Nasal cavity respiratory epithelium epithelial cell of viscerocranial mucosa (primary cell): ENCODE measurements at places on chromosomes 1 and 21. TPM values are rescaled to one million over a fixed set of nuclear protein-coding genes. Genes with fewer than 3 reads are reported as not detected.

FAAH gene
- 7.2 and 11.7 TPM in 2 replicates for total RNA-seq

FCRLA gene
- under 0.01 and 0.28 TPM in 2 replicates for total RNA-seq

USH2A gene
- not detected in 2 replicates for total RNA-seq

SLC45A1 gene
- 0.07 TPM in 1 of 2 replicates, not detected in the other for total RNA-seq

GBP5 gene
- 0.34 and 1.1 TPM in 2 replicates for total RNA-seq

SLC35F3 gene
- 1.6 and 2.1 TPM in 2 replicates for total RNA-seq

FMOD gene
- 0.28 TPM in 1 of 2 replicates, not detected in the other for total RNA-seq

PRAMEF20 gene
- not detected in 2 replicates for total RNA-seq

TNFSF4 gene
- 0.34 and 1.4 TPM in 2 replicates for total RNA-seq

RALGPS2 gene
- 20.9 and 37.6 TPM in 2 replicates for total RNA-seq

KRTAP26-1 gene
- total RNA-seq, result not detected in 2 replicates

CDC20 gene
- 0.21 and 1.4 TPM in 2 replicates for total RNA-seq

ACKR1 gene
- total RNA-seq, result not detected in 2 replicates

MYBPH gene
- not detected in 2 replicates for total RNA-seq

SLC6A17 gene
- under 0.01 TPM in 2 replicates for total RNA-seq

SERTAD4 gene
- 0.34 and 1.5 TPM in 2 replicates for total RNA-seq

TMPRSS3 gene
- 0.07 TPM in 1 of 2 replicates, not detected in the other for total RNA-seq

KCNK2 gene
- total RNA-seq, result not detected in 2 replicates

OR2T2 gene
- not detected in 2 replicates for total RNA-seq

RGS7 gene
- not detected in 2 replicates for total RNA-seq

SEC16B gene
- total RNA-seq, result 0.34 and 1.4 TPM in 2 replicates

RNU1-1 gene
- under 0.01 TPM in 2 replicates for total RNA-seq

C2CD2 gene
- 18.5 and 26.1 TPM in 2 replicates for total RNA-seq

RNU1-3 gene
- total RNA-seq, result under 0.01 TPM in 2 replicates

SPRR2E gene
- total RNA-seq, result 1.1 and 21.5 TPM in 2 replicates

FCRL5 gene
- not detected in 2 replicates for total RNA-seq

CRNN gene
- total RNA-seq, result 3.8 and 24.6 TPM in 2 replicates

FYB2 gene
- 0.14 TPM in 1 of 2 replicates, not detected in the other for total RNA-seq

MATN1 gene
- not detected in 2 replicates for total RNA-seq

PKNOX1 gene
- 9.6 and 17.9 TPM in 2 replicates for total RNA-seq

PLA2G4A gene
- 7.5 and 8.5 TPM in 2 replicates for total RNA-seq

OR10J1 gene
- total RNA-seq, result not detected in 2 replicates
